Stimulated activated CD4-positive, alpha-beta T cell treated with anti-CD3 and anti-CD28 coated beads, Interleukin-2, amount 100 ng/mL, for 24 hours (primary cell): ENCODE measurements at places on chromosomes 11 and 22.
A peak's percentile ranks its signal among the peaks of the same experiment; 100 is the strongest.

DNA sequence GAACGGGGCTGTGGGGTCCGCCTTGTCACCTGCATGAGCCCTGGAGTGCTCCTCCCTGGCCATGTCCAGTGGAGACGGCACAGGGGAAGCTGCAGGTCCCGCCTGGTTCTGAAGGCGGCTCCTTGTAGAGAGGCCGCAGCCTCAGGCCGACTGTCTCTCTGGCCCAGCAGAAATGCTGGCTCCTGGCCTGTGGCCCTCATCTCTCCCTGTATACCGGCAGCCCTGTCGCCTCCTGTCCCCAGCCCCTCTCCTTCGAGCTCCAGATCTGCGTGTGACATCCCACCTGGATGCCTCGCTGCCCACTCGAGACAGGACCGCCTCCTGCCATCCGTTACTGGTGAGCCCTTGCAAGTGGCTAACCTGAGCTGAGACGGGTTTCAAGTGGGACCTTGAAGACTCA lies 73.6 kb downstream of the PHF21B start:
- DNase-seq = no peak

GRCh38 chr22:28923826-28924732 lies 40.7 kb downstream of the ZNRF3 start:
- DNase-seq = no peak

- no peak for DNase-seq
Measured at GRCh38 chr11:115220423-115220822, 283.8 kb downstream of the CADM1 start.

DNA sequence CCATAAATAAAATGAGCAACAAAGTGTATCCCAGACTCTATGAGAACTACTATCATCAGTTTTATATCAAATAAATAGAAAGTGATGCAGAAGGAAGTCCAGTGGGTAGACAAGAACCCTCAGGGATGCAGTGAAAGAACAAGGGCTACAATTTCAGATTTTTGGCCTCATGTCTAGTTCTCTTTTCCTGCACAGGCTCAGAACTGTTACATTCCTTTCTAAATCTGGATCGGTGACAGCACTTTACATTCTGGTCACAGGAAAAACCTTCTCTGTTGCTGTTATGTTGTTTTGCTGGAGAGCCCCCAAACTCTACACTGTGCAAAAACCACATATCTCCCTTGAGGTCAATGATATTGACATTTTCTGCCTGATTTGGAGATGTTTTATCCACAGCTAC lies 108.8 kb upstream of the ANO5 start:
- DNase-seq = no peak

DNA sequence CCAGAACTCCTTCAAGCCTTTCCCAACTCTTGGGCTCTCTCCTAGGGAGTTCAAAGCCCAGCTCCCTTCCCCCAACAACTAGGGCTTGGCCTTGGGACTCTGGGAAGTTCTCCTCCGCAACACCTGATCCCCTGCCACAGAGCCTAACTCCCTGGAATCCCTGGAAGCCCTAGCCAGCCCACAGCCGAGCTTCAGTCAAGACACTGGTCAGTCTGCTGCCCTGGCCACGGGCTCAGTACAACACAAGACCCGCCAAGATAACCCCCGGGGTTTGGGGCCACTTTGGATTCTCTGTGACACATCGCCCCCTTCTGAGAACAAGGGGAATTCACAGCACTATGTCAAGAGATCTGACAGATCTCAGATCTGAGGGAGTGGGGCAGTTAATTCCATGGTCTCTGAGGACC lies 58.3 kb downstream of the SLC22A12 start:
- DNase-seq = no peak

GRCh38 chr11:44766112-44766971 lies 39.6 kb downstream of the TSPAN18 start:
- DNase-seq = no peak

DNA sequence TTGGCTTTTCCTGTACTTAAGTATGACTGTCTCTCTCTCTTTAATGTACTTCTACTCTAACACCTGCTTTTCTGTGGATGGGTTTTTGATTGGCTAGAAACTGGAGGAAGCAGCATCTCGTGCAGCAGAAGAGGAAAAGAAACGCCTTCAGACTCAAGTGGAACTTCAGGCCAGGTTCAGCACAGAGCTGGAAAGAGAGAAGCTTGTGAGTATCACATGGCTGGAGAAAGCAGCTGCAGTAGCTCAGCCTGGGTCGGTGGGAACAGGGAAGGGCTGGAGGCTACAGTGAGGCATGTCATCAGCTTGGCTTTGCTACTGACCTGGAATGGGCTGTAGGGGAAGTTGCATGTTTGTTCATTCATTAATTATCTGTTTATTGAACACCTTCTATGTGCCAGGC lies 74.2 kb downstream of the SWAP70 start:
- DNase-seq = no peak

DNA sequence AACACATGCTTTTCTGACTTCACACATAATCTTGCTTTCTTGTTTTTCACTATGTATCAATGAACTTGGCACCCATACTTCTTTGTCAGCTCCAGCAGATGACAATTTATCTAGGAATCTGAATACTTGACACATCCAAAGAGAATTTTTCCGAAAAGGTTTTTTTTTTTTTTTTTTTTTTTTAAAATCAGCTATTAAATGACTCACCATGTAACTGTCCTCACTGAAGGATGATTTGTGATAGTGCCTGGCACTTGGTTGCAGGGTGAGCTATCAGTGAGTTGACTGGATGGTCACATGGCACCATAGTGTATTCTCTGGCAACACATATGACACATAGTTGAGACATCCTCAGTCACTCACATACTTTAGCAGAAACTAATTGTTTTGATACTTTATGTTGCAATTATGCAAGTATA lies 133.4 kb upstream of the E2F8 start:
- DNase-seq = no peak

DNA sequence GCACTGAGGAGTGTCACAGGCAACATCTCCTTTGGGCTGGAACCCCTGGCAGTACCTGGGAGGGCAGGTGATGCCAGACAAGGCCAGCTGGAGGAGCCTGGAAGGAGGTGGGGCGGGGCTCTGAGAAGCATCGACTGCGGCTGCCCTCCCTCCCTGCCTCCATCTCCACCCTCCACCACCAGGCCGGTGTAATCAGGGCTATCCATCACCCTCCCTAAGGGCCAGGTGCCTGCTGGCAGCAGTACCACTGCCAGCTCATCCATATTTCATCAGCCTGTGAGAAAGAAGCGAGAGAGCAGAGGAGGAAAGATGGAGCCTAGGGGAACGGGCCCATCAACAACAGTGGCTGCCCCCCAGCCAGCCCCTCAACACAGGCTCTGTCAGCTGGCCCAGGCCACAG lies 51.4 kb upstream of the RASD2 start:
- DNase-seq = no peak

- DNase-seq = no peak
Measured at GRCh38 chr22:39129746-39130145, 22.7 kb downstream of the CBX7 start.

- no peak for DNase-seq
Measured at GRCh38 chr11:35260342-35260985, 121.5 kb downstream of the CD44 start.

GRCh38 chr11:128627666-128628324 lies 40.4 kb upstream of the ETS1 start:
- DNase-seq = no peak

DNA sequence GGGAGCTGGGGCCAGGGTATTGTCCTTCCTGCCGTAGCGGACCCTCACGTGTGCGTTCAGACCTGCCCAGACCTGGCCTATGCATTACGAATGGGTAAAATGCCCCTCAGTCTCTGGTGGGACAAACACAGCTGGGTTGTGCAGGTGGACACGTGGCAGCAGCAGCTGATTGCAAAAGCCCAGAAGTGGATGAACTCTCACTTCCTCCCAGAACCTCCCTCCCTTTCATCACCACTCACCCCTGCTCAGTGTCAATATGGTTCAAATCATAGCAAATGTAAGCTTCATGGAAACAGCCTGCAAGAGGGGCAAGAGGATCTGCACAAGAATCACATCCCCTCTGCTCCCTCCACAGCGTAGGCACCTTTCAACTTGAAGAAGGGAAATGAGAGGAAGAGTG lies 352.1 kb downstream of the OPCML start:
- DNase-seq = no peak

DNA sequence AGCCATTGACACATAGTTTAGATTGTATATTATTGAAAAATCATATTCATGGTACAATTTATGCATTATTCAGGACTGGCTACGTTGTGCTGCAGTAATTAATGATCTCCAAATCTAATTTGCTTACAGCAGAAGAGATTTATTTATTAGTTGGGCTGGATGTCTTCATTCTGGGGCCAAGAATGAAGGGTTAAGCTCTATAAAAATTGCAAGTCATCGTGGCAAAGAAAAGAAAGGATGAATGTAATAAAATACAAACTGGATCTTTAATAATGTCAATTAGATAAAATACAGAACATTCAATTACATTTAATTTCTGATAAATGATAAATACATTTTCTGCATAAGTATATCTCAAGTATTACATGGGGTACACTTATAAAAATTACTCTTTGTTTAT lies 151.8 kb upstream of the ANO5 start:
- no peak for DNase-seq

DNA sequence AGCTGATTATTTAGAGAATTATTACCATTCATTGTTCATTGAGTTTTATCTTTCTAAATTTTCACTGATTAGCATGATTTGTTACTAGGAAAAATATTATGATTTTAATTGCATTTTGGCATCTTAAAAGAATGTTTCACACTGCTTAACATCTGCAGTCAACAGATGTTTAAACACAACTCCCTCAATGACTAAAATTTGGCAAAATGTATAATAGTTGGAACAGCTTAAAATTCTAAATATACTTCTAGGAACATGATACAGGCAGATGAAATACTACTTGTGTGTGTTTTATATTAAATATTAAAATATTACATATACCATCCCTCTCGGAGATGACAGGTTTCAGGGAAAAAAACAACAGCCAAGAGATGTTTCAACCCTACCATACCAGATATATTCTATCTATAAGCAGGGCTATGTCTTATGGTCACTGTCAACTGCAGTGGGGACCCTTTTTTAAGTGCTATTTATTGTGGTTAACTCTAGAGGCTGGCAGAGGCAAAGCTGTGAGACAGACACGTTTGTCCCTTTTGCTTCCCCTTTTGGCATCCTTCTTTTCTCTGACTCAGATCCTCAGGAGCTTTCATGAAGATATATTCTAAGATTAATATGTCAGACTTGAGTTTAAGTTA lies 81.9 kb downstream of the BDNF start:
- DNase-seq = no peak

DNA sequence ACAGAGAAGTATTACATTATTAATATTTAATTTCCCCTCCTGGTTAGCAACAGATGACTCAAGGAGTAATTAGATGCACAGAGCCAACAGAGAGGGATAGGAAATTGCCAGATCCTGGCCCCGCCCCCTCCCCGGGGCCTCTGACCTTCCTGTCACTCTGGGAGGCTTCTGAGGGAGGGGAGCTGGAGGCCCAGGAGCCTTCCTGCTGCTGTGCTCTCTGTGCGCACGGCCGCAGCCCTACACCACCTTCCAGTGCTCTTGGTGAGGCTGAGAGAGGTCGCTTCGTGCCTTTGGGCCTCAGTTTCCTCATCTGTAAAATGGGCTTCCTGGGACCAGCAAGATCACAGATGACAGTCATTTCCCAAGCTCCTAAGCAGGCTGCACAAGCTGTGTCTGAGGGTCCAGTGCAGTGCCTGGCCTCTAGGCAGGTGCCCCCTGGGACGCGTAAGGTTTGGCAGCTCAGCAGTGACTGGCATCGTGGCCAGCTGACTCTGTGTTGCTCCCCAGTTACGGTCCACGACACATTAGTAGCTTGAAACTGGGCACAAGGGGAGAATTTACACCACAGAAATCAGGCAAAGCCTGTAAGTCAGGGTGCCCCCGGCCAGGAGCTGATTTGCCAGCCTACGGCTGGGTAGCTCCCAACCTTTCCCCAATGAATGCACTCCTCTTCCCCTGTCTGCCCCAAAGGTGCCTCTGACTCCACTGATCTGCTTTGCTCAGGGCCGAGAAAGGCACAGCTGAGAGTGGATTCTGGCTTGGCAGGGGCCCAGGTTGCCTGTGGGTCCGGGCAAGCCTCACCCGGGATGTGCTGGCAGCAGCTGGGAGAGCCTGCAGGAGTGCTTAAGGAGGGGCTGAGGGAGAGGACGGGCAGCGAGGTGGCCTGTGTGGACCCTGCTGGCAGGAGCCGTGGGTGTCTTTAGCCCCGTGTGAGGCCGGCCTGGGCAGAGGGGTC lies 2.3 kb downstream of the ADORA2A start:
- peak; percentile 86 for DNase-seq

GRCh38 chr22:49847751-49848689 lies 5.6 kb upstream of the ZBED4 start:
- no peak for DNase-seq

DNA sequence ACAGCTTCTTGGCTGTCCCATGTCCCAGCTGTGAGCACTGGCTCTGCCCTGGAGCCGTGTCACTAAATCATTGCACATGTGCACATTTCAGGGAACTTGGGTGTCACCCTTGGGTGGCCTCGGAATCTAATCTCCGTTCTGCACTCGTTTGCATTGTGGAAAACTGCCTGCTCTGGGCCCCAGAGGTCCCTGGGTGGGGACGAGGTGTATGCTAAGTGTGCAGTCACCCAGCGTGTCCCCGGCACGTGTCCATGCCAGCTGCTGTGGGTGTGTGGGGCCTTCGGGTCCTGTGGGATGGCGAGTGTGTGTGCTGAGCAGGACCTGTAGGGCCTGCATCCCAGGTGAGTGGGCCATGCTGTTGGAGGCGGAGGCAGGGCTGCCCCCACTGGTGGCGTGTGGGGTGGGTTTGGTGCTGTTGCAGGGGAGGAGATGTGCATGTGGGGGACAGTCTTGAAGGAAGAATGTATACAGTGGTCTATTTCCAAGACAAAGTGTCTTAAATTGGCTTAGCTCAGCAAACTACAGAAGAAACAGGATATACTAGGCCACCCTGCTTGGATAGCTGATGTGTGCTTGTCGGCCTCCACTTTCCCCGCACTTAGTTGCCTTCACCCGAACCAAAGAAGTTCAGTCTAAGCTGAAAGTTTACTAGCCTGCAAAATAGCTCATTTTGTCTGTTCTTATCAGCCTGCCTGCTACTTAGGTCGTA lies 14.6 kb downstream of the TANGO2 start:
- DNase-seq = no peak

- DNase-seq = no peak
Measured at GRCh38 chr22:17787241-17787640, 13.0 kb upstream of the BID start.

DNA sequence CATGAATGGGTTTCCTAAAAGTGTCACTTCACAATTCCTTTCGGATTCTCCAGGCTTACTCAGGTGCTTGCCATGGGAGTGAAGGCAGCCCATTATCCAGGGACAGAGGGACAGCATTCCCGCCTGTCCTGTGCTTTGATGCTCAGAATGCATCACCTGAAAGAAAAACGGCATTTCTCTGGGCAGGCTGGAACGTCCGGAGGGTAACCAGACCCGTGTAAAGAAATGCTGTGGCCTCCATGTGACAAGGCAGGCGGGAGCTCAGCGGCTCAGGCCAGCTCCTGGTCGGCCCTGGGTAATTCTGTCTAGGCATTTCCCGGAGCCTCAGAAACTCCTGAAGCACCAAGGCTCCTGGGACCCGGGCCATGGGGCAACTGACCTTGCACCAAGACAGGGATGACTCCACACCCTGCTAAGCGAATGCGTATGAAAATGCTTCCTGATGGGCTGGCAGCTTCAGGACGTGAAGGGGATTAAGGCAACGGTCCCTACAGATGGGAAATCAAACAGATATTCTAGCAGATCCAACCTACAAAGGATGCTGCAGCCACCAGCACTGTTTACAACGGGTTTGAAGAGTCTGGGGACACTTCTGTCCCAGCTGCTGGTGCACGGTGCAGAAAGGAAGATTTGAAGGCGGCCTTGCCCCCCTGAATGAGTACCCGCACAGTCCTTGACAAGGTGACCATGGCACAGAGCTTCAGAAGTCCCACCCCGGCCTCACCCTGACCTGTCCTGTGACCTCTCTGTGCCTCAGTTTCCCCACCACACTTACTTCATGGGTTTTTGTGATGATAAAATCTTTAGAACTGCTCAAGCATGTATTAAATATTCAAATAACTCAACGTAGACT lies 13.6 kb upstream of the FGF3 start:
- no peak for DNase-seq
